ENCODE measurements at places on chromosomes 3 and 15. TPM values are rescaled to one million over a fixed set of nuclear protein-coding genes. Genes with fewer than 3 reads are reported as not detected.

CPN2 gene
- not detected for total RNA-seq

SIAH2 gene
- total RNA-seq: 57.4 TPM

ZBBX gene
- total RNA-seq: not detected

NANOGP8 gene
- not detected for total RNA-seq

ABHD17C gene
- total RNA-seq: 16.9 TPM

NOX5 gene
- not detected for total RNA-seq

LYZL4 gene
- total RNA-seq: not detected

GOLGA8S gene
- not detected for total RNA-seq

TCF12 gene
- total RNA-seq: 46.6 TPM

IL17RD gene
- 5.4 TPM for total RNA-seq

CORO2B gene
- 11.6 TPM for total RNA-seq

MKRN2OS gene
- not detected for total RNA-seq

MCF2L2 gene
- 0.58 TPM for total RNA-seq

SERF2 gene
- 2,107 TPM for total RNA-seq

PRTG gene
- total RNA-seq: 2.9 TPM

CCR2 gene
- not detected for total RNA-seq

LINGO1 gene
- 0.09 TPM for total RNA-seq

EPHA6 gene
- not detected for total RNA-seq

SYNPR gene
- not detected for total RNA-seq

CTXN2 gene
- not detected for total RNA-seq

CHP1 gene
- 130 TPM for total RNA-seq

ATP13A5 gene
- not detected for total RNA-seq

LRRN1 gene
- total RNA-seq: 2.8 TPM

DTX3L gene
- total RNA-seq: 10.9 TPM

SETD2 gene
- total RNA-seq: 21.0 TPM

ETFA gene
- 55.6 TPM for total RNA-seq

SLC35G2 gene
- 6.3 TPM for total RNA-seq

Measured in pericardium fibroblast (primary cell).